DMS53 (cell line): ENCODE measurements at places on chromosomes 12 and 14.

DNA sequence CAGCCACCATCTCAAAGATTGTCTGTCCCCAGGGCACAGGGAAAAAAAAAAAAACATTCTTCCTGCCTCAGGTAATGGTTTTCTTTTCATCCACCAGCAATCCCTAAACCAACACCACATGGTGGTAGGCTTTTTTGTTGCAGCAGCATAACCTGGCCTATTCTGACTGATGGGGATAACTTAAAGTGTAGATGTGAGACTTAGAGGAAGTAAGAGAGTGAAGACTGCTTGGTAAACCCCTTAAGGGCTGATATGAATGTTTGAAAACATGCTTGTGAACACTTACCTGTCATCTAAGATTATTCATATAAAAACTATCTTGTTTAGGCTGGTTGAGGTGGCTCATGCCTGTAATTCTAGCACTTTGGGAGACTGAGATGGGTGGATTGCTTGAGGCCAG is 130.2 kb upstream of the RAP1B start:
- no peak for DNase-seq

- no peak for DNase-seq
Observed at GRCh38 chr14:35898217-35898775, 72.2 kb downstream of the BRMS1L start.

- DNase-seq, result peak; percentile 83
Observed at GRCh38 chr12:122980183-122981035, at the start of gene ARL6IP4. Gene ARL6IP4, plus strand, starts transcription at chr12:122980681. Its CDS starts 459 bp downstream, at chr12:122981140.

DNA sequence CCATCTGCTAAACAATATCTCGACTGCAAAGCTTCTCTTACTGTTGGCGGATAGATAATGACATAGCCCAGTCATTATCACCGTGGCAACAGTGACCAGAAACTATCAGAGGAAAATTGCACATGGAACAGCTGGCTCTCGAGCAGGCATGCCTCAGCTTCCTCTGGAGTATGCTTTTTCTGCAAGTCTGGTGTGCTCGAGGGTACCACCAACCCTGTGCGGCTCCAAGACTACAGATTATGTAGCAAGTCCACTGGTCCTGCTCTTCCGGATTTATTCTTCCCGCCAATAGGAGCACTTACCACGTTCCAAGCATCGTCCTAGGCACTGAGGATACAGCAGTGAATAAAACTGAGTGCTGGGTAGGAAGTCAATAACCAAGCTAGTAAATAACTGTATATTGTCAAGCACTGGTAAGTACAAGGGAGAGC is 1.4 kb upstream of the GLRX5 start:
- DNase-seq, result peak; percentile 66
